Activated T-cell treated with anti-CD3 and anti-CD28 coated beads, Interleukin-2, amount 50 U/mL, for 48 hours (primary cell): ENCODE measurements at places on chromosomes 5 and 9.

GRCh38 chr5:42719034-42719433 is 37.6 kb upstream of the CCDC152 start:
- DNase-seq = no peak

- no peak for DNase-seq
Measured at GRCh38 chr5:157845914-157846598, 12.9 kb downstream of the CLINT1 start.

- DNase-seq = peak; percentile 84
Measured at GRCh38 chr9:113580041-113580953, 116.8 kb downstream of the RGS3 start.

- DNase-seq = no peak
Measured at GRCh38 chr5:179478624-179479023, 71.7 kb upstream of the RUFY1 start.

DNA sequence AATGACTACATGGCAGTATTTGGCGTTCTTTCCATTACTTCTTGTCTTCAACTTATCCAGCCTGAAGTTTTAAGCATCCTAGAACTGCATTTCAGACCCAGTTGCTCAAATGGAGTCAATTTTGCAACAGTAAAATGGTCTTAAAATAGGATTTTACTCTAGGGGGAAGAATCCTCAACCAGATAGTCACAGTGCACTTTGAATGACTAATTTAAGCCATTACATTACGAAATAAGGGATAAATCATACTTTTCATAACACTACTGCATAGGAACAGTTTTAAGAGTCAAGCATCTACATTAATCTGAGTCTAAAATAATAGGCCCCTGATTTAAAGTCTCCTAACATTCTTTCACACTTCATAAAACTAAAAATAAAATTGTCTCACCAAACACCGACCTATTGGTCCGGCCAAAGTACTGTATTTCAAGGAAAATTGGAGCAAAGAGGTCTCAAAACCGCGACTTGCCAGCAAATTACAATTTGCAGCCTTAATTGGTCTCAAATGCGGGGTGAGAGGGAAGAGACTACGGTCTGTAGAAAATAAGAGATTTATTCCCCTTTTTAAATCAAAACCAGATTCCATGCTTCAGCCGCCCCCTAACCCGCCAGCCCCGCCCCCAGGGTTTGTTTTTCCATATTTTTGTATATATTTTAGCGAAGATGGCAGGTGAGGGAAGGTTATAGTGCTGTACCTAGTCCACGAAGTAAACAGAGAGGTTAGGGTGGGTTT is 1.2 kb upstream of the SMARCA2 start:
- no peak for DNase-seq

DNA sequence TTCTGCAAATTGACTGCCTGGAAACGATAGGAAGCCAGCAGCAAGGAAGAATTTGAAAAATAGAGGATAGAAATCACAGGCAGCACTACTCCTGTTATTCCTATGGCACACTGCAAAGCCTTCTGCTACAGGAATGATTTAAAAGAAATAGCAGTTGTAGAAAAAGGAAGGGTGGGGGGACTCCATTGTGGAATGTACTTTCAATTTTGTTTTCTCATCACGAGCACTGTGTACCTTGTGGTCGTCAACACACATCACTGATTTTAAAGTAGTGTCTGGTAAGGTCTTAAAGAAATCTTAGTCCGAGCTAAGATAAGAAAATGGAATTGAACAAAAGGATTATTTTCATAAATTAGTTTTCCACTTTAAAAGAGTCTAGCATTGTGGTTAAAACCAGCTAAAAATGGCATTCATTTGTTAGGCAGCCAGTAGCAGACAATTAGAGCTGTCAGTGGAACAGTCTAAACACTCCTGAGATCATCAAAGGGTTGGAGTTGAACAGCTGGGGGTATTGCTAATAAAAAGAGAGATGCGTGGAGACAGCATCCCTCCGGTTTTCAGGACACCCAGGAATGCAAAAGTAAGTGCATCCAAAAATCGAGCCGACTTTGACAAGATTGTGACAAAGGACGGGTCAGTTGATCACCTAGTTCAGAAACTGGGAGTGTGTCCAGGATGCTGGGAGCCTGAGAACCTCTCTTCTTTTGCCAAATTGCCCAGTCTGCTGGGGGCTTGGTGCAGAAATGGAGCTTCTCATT is 97.8 kb upstream of the WWC1 start:
- DNase-seq = no peak

GRCh38 chr9:128091144-128091543 is 23.1 kb downstream of the SLC25A25 start:
- no peak for DNase-seq

GRCh38 chr5:62727861-62728260 is 149.2 kb downstream of the LRRC70 start:
- no peak for DNase-seq

DNA sequence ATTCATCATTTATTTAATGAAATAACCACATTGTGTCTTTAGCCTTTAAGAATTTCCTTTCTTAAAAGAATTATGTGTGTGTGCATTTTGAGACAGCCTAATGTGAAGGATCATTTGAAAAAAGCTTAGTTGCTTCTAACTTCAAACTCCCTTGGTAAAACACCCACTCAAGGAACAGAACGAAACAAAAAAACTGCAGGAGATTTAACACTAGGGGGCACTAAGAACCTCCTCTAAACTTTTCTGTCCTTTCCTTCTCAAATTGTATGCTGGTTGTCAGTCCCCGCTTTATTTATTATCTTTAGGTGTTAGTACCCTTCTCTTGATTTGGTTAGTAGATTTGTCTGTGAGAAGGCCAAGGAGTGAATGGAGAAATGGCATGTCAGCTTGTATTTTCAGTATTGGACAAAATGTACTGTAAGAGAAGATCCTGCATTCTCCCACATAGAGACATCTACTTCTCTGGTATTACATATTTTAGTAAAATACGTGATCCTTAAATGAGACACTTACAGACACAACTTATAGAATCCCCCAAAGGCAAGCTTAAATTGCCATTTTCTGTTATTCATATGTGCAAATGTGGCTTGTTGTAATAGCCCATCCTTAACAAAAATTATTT is 229.7 kb downstream of the MRPS30 start:
- DNase-seq = no peak

- DNase-seq = no peak
Measured at GRCh38 chr5:83145882-83146331, 68.6 kb downstream of the XRCC4 start.

DNA sequence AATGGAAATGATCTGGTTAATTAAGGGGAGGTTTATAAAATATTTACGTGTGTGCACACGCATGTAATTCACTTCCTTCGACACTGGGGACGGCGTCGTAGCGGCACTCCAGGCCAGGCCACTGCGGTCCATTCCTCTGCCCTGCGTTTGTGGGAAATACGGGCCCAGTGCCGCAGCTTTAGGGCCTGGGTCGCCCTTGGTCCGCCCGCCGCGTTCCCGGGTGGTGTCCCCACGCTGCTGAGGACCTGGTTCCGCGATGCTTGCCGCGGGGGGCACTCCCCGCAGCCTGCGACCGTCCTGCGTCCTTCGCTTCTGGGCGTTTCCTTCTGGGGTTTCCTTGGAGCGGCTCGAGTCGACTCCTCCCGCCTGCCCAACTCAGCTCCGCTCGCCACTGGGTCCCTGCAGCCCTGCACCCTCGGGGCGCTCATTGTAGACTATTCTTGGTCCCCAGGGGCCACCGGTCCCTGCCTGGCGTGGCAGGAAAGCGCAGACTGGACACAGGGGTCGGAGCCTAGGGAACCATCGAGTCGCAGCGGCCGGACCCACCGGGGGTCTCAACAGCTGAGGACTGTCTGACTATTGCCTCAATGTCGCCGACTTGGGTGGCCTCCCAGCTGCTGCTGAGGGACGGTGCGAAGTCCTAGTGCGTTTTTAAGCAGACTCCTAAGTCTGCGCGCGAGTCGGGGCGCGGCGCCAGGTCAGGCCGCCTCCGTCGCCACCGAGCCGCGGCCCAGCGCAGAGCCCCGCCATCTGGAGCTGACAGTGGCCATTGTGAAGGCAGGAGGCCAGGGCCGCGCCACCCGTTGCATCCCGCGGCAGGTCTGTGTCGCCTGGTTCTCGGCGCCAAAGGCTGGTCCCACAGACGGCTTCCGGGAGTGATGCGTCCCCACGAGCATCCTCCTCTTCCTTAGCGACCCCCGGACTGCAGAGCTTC is 4.4 kb upstream of the IRX1 start:
- no peak for DNase-seq

DNA sequence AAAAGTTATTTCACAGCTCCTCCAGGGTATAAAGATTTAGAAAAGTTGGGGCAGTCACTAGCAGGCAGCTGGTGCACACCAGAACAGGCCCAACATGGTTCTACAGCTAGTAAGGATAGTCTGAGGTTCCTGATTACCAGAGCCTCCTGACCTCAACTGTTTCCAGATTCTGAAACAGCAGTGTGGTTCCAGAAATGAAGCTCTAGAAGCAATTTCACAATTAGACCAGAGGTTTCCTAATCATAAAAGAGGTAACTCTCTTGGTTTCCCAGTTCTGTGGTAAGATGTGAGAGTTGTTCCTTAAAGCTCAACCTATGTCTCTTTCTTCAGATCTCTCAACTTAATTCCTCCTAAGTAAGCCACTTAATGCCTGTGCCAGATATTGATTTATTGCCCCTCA is 11.9 kb downstream of the AGTPBP1 start:
- no peak for DNase-seq

GRCh38 chr5:61264273-61264661 is 67.8 kb upstream of the ZSWIM6 start:
- DNase-seq = no peak

DNA sequence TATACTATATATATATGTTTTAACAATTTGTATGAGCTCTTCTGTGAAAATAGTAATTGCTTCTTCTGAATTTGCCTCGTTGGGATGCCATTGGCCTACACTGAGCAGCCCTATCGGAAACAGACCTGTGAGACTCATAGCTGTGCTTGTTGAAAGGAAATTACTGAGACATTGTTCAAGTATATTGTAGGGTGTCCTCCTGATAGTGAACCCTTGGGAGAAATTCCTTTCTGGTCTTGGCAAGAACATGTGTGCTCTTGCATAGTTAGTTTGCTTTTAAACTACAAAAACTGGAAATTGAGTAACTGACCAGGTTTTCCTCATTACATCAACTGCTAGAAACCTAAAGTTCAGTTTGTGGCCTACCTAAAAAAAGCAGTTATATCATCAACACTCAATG is 160.9 kb downstream of the LURAP1L start:
- DNase-seq = no peak

DNA sequence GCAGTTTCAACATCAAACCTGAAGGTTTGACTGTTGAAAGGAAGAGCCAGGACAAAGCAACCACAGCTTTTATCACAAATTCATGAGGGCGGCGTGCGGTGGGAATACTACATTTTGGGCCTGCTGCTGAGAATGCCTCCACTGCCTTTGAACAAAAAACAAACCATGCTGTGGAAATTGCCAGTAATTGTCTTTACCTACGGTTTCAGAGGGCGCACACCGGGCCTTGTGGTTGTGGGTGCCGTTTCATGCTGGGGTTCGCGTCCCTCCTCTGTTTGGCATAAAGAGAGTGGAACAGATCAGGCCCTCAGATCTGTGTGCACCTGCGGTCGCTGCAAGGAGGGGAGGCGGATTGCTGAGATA is 27.6 kb upstream of the TCF7 start:
- peak; percentile 85 for DNase-seq

DNA sequence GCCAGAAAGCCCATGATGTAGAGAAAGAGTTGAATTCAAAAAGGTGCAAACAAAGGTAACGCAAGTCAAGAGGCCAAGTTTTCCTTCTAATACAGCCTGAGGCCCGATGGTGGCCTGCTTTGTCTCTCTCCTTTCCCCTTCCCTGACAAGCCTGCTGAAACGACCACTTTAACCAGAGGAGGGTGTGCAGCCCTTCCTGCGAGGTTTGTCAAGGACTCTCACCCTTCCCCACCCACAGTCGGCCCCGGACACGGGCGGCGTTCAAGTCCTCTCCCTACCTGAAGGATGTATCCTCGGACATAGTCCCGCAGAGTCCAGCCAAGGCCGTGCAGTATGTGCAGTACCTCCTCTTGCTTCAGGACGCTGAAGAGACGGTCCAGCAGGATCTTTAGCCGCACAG is 318.2 kb downstream of the BNC2 start:
- DNase-seq = no peak

DNA sequence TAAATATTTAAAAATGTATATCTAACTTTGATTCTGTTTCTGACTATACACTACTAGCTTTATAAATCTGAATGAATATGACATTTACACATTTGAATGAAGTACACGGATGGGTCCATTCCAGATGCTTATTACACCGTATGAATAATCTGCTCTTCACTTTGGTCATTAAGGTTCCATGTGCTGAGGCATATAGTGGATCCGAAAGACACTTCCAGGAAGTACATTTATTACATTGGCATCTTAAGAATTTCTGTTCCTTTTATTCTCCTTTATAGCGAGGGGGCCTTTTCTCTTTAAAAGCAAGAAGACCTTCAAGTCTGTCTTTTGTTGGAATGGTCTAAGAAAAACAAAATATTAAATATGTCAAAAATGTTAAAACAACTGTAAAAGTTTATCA is 147.6 kb downstream of the AUH start:
- DNase-seq = no peak
